ENCODE measurements at places on chromosomes 4 and X. TPM values are rescaled to one million over a fixed set of nuclear protein-coding genes. Genes with fewer than 3 reads are reported as not detected.

Gene DACH2
- total RNA-seq: not detected

Gene CFI
- total RNA-seq: 0.73 TPM

Gene ARHGEF9
- total RNA-seq: 13.5 TPM

Gene NCAPG
- 51.6 TPM for total RNA-seq

Gene SHROOM2
- under 0.01 TPM for total RNA-seq

Gene GSX2
- total RNA-seq: not detected

Gene FAM47A
- not detected for total RNA-seq

Gene SHISA3
- 0.37 TPM for total RNA-seq

Gene PDS5A
- 78.6 TPM for total RNA-seq

Gene NUP62CL
- 0.37 TPM for total RNA-seq

Gene ZNF157
- total RNA-seq: not detected

Gene MAGIX
- 0.73 TPM for total RNA-seq

Gene CYLC1
- total RNA-seq: not detected

Gene MAMLD1
- 0.73 TPM for total RNA-seq

Gene AFM
- total RNA-seq: not detected

Gene MAGEA9B
- not detected for total RNA-seq

Gene BMP3
- total RNA-seq: under 0.01 TPM

Gene DIPK2B
- not detected for total RNA-seq

Gene ZC4H2
- total RNA-seq: 4.3 TPM

Gene TRIM60
- total RNA-seq: not detected

Gene DUSP9
- not detected for total RNA-seq

Gene MAGEA1
- total RNA-seq: not detected

Gene RAB39B
- 1.6 TPM for total RNA-seq

Gene CXCR3
- total RNA-seq: not detected

Gene MYL5
- total RNA-seq: 9.9 TPM

Gene SPANXN3
- total RNA-seq: not detected

Gene BEND4
- total RNA-seq: not detected

Gene LAGE3
- 9.0 TPM for total RNA-seq
